ENCODE measurements at places on chromosomes 2 and 18.
A peak's percentile ranks its signal among the peaks of the same experiment; 100 is the strongest.

DNA sequence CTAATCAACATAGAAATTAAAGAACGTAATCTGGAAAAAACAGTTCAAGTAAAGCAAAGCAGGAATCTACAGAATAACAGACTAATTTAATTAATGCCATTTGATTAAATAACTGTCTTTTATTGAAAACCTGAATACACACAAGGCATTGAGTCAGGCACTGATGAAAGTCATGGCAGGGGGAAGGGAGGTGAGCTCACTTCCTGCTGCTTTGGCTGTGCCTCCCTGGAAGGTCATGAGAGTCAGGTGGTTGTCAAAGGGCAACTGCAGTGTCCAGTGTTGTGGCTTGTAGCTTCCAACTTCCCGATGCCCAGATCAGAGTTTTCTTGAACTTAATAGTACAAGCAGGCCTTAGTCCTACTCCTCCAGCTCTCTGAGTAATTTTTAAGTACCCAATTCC lies 180.9 kb downstream of the PID1 start:
- no peak for DNase-seq

DNA sequence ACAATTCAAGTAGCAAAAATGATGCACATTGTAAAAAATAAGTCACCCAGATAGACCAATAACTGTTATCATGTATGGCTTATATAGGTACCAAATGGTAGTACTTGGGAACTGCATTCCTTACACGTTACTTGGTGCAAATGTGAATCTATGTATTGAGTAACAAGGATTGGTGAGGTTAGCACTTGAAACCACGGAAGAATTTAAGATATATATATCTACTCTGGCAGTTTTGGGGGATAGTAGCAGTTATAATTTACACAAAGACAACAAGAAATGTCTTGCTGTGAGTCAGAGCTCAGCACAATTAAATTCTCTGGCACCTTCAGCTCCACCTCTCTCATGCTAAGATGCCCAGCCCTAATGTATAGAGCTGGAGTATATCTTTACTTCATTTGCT lies 359.4 kb upstream of the RAB12 start:
- DNase-seq = peak; percentile 23

- no peak for DNase-seq
Measured at GRCh38 chr2:127058246-127058953, 48.6 kb downstream of the BIN1 start.

- DNase-seq = no peak
Measured at GRCh38 chr2:52144590-52144989, 1112.7 kb upstream of the NRXN1 start.

GRCh38 chr2:31129375-31130171 lies 8.7 kb downstream of the GALNT14 start:
- DNase-seq = no peak

GRCh38 chr2:222703091-222703490 lies 31.6 kb downstream of the MOGAT1 start:
- no peak for DNase-seq

DNA sequence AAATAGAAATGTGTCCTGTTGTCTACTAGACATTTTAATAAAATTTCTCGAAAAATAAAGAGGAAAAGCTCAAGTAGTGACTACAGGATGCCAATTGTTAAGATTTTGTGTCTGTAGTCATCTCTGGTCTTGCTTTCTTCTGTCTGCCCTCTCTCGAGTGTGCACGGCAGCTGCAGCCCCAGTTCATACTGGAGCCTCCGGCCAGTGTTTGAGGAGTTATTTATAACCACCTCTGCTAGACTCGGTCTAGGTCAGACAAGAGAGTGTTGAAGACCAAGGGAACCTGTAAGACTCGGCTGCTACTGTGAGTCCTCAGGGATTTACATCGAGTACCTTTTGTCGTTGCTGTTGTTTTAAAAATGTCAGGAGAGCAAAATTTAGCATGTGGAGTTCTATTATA lies 810.1 kb upstream of the POU3F3 start:
- no peak for DNase-seq

GRCh38 chr2:4963106-4963505 lies 729.1 kb upstream of the SOX11 start:
- no peak for DNase-seq

DNA sequence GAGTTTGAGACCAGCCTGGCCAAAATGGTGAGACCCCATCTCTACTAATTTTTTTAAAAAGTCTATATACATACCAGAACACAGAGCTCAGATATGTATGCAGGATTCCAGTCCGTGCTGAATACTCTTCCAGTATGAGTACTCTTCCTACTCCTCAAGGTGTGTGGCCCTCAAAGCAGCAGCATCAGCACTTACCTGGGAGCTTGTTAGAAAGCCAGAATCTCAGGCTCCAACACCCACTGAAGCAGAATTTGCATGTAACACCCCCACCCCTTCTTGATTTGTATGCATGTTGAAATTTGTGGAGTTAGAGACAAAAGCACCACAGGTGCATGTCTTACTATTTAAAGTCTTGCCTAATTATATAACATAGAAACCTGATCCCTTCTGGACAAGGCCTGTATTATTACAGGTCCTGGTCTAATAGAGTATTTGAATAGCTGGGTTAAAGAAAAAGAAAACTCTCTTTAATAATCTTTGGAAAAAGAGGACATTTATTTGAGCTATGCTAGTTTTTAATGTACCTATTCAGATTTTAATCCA lies 50.3 kb upstream of the NFE2L2 start:
- DNase-seq = no peak

DNA sequence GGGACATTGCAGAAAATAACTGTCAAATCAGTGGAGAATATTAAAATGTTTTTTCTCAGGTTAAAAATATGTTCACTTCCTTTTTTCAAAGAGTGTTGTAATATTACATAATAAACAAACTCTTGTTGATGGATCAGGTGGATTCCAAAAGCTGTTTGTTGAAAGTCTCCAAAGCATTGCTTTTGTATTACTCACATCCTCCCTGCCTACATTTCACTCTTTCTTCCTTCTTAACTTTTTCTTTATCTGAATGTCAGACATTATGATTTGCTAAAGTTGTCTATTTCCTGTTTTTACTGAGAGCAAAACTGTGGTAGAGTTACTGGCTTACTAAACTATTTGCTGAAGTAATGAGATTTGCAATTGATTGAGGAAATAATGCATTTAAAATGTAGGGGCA lies 92.1 kb downstream of the CDH19 start:
- no peak for DNase-seq

DNA sequence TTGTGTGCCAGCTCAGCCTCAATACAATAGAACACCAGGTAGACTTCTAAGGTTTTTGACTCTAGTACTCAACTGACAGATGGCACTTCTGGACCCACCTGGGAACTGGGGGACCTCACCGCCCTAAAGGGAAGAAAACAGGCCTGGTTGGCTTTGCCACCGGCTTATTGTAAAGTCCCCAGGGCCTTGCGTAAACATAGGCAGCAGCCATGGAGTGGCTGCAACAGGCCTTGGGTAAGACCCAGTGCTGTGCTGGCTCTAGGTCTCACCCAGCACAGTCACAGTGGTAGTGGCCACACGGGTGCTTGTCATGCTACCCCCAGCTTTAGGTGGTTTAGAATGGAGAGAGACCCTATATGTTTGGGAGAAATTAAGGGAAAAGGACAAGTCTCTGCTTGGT lies 230.7 kb upstream of the SESTD1 start:
- DNase-seq = no peak

DNA sequence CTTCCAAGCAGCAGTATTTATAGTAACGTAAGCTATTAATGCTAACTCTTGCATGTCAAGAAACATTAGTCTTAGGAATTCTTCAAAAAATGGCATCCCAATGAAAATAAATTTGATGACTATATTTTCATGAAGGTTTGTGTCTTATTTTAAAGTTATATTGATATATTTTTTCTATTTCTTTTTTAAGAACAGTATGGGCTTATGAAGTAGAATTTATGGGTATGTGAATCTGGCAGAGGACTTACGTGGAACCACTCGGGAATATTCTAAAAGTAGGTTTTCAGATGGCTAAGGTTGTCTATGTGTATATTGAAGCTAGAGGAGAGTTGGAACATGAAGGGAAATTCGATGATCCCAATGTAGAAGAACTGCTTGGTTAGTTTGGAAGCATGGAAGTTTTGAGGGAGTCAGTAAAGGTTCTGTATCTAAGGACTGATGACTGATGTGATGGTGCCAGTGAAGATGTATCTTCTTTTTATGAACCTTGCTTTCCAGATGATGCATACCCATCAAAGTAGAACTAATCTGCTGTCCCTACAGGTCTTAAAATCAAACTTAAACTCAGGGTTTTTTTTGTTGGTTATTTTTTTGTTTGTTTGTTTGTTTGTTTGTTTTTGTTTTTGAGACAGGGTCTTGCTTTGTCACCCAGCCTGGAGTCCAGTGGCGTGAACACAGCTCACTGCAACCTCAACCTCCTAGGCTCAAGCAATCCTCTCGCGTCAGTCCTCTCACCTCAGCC lies 39.5 kb downstream of the DDX1 start:
- no peak for DNase-seq

DNA sequence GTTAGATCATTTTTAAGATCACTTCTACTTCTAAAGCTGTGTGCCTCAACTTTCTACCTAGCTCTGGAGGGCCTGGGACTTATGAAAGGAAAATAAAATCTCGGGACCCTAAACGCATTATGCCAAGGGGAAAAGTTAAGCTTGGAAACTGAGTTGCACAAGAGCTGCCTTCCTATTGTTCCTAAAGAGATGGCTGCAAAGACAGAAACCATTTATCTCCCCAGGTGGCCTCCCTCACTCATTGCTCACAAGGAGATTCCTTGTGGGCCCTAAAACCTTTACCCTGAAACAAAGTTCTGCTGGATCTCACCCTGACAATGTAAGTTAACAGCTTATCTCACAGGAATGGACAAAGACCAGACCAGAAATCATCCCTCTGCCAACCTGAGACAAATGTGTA lies 26.8 kb downstream of the TUBB6 start:
- DNase-seq = no peak

GRCh38 chr2:170813611-170814532 lies 2.8 kb upstream of the GAD1 start:
- no peak for DNase-seq

GRCh38 chr2:119481501-119482455 lies 42.5 kb downstream of the SCTR start:
- DNase-seq = no peak

DNA sequence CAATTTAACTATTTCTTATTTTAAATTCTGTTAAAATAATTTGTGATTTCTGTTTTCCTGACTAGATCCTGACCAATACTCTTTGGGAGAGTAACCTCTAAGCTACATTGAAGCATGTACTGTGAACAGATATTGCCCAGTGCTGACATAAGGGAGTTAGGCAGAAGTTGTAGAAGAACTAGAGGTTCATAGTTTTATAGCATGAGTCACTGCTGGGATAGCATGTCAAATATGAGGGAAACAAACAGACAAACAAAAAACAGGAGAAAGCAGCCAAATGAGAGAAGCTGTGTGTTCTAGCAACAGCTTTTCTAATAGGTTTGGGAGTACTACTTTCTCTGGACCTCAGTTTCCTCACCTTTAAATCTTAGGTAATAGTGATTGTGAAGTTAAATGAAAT lies 72.4 kb downstream of the CERS6 start:
- no peak for DNase-seq

DNA sequence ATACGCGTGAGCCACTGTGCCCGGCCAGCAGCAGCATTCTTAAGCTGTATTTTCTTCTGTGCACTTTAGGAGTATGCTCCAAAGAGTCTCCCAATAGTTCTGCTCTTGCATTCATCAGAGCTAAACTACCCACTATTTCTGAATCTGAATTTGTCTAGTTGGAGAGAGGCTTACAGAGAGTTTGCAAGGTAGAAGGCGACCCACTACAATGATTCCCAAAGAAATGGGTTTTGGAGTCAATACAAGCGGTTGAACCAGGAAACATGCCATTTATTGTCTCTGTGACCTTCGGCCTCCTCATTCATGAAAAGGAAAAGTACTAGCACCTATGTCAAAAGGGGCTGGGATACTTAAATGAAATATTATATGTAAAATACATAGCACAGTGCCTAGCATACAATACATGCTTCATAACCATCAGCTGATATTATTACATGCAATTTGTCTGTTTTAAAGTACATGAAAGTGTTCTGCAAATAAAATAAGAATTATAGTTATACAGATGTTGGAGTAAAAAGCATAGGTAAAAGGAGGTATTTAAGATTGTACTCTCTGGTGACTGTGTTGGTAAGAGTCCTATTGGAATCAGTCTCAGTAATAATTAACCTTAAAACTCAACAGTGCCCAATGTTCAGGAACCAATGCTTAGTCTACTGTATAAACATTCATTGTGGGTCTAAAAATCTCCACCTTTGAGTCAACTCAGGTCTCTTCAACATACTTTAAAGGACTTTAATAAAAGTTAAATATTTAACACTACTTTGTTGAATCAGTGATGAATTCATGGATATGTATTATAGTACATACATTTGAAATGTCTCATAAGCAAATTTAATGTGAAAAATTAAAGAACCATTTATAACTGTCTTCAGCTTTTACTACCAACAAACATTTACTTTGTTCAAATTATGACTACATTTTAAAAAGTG lies 89.8 kb upstream of the GRB14 start:
- DNase-seq = no peak

- no peak for DNase-seq
Measured at GRCh38 chr2:160270571-160271113, 70.6 kb upstream of the ITGB6 start.

DNA sequence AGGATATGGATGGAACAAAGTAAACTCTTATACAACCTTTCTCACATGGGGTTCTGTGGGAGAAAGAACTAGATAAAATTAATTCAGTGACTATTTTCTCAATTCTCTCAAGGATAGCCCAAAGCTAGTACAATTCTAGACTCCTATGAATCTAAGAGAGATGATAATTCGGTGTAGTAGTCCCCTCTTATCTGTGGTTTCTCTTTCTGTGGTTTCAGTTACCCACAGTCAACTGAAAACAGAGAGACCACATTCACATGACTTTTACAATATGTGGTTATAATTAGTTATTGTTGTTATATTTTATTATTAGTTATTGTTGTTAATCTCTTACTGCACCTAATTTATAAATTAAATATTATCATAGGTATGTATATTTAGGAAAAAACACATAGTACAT lies 53.5 kb upstream of the C2orf15 start:
- DNase-seq = no peak

DNA sequence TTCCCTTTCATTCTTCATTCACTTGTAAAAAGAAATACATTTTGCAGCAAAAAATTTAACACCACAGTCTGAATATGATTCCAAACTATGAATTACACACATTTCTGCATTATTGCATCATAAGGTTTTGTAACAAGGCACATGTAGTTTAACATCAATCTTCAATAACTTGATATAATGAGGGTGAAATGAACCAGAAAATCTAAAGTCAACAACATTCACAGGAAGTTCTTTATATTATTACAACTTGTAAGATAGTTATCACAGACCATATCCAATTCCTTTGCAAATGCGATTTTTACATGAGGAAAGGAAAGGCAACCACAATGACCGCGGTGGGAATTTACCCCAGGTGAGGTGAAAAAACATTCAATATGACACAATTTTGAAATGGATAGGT lies 213.3 kb downstream of the NAPG start:
- no peak for DNase-seq

- DNase-seq = no peak
Measured at GRCh38 chr2:159106109-159106508, 137.7 kb downstream of the TANC1 start.

DNA sequence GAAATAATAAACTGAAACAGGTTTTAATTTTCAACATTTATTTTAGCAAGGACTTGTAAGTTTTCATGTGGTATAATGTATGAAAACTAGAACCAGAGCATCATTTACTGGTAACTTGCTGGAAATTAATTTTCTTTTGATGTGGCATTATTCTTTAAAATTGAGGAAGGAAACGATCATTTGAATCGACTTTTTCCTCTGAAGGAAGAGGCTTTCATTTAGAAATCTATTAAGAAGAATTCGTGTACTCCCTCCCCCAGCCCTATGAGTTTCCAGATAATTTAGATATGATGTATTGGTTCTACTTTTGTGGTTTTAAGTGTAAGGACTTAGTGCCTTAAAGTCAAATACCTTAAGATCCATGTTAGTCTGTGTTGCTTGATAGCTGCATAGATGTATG lies 2.5 kb downstream of the BABAM2 start:
- no peak for DNase-seq

Measured in AG04449 (cell line).